ENCODE measurements at places on chromosomes 3 and 15. TPM values are rescaled to one million over a fixed set of nuclear protein-coding genes. Genes with fewer than 3 reads are reported as not detected.

Gene TP63
- under 0.01 TPM for total RNA-seq

Gene IL17RC
- 58.9 TPM for total RNA-seq

Gene LXN
- 160 TPM for total RNA-seq

Gene C3orf20
- total RNA-seq: under 0.01 TPM

Gene PCOLCE2
- 98.7 TPM for total RNA-seq

Gene CCR8
- total RNA-seq: not detected

Gene LYZL4
- not detected for total RNA-seq

Gene LEKR1
- 0.50 TPM for total RNA-seq

Gene GPR149
- not detected for total RNA-seq

Gene MAPKAPK3
- total RNA-seq: 38.0 TPM

Gene ZBED2
- not detected for total RNA-seq

Gene MTMR10
- 12.1 TPM for total RNA-seq

Gene TRAIP
- total RNA-seq: 4.4 TPM

Gene CMTM7
- total RNA-seq: 4.4 TPM

Gene CCDC32
- total RNA-seq: 23.7 TPM

Gene PRSS50
- total RNA-seq: not detected

Gene SPTBN5
- 0.29 TPM for total RNA-seq

Gene TFRC
- 149 TPM for total RNA-seq

Gene SENP8
- total RNA-seq: 3.3 TPM

Gene SCG3
- total RNA-seq: not detected

All from smooth muscle cell of trachea (primary cell).